NCI-H1105 (cell line): ENCODE measurements at places on chromosomes 6 and 20.

GRCh38 chr6:151437401-151437800 lies 14.5 kb downstream of the RMND1 start:
- DNase-seq = no peak

GRCh38 chr6:148445620-148446019 lies 103.0 kb downstream of the SASH1 start:
- no peak for DNase-seq

DNA sequence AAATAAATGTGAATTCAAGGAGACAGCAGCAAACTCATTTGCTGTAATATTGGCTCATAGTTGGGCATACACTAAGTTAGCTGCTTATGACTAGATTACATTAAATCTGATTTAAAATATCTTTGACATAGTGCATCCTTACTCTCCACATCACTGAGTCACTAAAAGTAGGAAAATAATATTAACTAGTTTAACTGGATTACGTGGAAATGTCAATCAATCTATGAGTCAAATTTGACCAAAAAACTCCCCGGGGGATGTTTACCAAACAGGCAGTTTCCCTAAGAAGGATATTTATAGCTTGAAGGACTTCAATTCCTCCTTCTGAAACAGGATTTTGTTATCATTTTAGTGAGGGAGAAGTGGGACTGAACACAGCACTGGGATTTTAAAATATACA lies 366.5 kb downstream of the ESR1 start:
- DNase-seq = no peak

DNA sequence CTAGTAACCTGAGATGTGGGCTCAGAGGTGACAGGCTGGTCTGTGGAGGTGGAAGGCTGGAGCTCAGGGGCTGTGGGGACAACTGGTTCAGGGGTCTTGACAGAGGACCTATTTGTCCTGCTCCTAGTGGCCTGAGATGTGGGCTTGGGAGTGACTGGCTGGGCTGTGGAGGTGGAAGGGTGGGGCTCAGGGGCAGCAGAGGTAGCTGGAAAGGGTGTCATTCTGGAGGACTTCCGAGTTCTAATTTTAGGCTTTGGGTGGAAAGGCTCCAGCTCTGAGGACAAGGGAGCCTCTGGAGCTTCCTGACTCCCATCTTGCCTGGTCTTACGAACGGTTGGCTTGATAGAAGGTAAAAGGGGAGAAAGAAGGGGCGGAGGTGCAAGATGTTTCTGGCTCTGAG lies 11.5 kb downstream of the MDC1 start:
- no peak for DNase-seq

DNA sequence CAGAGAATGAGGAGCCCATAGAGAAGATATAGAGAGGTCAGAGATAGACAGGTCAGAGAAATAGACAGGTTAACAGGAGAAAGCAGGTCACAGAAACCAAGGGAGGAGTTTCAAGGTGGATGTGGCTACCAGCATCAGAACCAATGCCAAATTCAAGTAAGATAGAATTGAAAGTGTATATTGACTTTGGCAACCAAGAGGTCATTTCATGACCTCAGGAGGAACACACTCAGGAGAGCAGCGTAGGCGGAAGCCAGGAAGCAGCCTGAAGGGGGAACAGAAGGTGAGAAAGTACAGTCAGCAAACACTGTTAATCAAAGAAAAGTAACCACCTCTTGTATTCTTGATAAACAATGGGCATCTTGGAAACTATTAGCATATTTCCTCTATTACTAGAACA lies 33.9 kb upstream of the ALDH8A1 start:
- no peak for DNase-seq

- DNase-seq = peak; percentile 97
These were observed 282.6 kb upstream of the ID4 start for GRCh38 chr6:19554356-19555225.

GRCh38 chr6:106823732-106824351 lies 150.7 kb downstream of the CD24 start:
- no peak for DNase-seq

DNA sequence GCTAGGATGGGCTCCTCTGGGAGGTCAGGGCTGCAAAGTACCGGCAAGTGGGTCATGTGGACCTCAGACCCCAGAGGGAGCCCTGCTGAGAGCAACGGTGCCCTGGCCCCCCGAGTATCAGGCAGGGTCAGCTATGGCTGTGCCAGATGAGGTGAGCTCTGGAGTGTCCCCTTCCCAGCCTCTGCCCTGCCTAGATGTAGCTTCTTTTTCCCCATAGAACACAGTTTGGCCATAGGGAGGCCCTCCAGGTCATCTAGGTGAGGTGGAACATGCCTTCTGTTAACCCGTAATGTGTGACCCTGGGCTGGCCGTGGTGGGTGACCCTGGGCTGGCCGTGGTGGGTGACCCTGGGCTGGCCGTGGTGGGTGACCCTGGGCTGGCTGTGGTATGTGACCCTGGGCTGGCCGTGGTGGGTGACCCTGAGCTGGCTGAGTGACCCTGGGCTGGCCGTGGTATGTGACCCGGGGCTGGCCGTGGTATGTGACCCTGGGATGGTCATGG lies 21.2 kb upstream of the PCMTD2 start:
- no peak for DNase-seq

GRCh38 chr20:47244451-47244850 lies 112.0 kb downstream of the ZMYND8 start:
- DNase-seq = no peak

GRCh38 chr6:10098756-10099528 lies 315.9 kb downstream of the TFAP2A start:
- DNase-seq = no peak

DNA sequence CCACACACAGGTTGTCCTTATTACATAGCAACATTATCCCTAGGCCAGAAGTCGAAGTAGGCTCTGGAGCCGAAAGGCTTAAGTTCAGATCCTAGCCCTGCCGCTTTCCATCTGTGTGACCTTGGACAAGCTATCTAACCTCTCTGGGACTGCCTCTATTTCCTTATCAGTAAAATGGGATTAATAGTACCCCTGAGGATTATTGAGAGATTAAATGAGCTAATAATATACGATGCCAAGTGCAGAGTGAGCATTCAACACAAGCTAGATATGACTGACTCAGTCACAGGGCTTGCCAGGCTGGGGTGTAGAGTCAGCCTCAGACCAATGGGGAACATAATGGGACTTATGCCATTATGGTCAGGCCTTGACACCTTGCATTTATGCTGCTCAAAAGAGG lies 8.9 kb upstream of the SPATA2 start:
- no peak for DNase-seq

DNA sequence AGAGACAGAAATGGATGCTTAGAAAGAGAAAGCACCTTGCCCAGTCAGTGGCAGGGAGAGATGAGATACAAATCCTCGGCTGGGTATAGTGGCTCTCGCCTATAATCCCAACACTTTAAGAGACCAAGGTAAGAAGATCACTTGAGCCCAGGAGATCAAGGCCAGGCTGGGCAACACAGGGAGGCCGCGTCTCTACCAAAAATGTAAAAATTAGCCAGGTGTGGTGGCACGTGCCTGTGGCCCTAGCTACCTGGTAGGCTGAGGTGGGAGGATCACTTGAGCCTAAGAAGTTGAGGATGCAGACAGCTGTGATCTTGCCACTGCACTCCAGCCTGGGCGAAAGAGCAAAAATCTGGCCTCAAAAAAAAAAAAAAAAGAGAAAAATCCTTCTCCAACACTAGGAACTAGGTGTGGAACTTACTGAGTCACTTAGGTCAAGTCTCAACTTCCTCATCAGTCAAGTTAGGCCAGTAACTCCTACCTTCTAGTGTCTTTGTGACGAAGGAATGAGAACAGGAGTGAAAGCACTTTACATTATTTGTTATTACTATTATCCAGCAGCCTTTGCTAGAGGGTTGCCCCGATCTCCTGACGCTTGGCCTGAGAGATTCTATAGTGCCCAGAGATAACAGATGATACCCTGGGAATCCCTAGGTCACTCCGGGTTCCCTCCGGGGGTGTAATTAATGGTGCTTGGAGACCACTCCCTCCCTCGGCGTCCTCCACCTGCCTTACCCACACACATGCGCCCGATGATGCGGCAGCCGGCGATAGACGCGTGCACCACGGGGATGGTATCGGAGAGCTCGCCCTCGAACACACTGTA lies 918 bp downstream of the EIF6 start:
- no peak for DNase-seq

GRCh38 chr6:22042706-22043105 lies 254.1 kb downstream of the PRL start:
- no peak for DNase-seq

DNA sequence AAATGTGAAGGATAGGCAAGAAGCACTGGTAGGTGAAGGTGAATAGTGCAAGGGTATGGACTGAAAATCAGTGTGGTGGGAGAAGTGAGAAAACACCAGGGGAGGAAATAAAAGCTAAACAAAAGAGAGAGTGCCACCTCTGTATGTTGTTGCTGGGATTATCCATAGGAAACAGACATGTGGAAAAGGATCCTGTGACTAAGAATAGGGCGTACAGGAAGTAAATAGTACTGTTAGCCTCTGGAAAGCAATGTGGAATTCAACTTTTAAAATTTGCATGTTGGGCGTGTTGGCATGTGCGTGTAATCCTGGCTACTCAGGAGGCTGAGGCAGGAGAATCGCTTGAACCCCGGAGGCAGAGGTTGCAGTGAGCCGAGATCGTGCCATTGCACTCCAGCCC lies 661.7 kb downstream of the KIF16B start:
- no peak for DNase-seq

DNA sequence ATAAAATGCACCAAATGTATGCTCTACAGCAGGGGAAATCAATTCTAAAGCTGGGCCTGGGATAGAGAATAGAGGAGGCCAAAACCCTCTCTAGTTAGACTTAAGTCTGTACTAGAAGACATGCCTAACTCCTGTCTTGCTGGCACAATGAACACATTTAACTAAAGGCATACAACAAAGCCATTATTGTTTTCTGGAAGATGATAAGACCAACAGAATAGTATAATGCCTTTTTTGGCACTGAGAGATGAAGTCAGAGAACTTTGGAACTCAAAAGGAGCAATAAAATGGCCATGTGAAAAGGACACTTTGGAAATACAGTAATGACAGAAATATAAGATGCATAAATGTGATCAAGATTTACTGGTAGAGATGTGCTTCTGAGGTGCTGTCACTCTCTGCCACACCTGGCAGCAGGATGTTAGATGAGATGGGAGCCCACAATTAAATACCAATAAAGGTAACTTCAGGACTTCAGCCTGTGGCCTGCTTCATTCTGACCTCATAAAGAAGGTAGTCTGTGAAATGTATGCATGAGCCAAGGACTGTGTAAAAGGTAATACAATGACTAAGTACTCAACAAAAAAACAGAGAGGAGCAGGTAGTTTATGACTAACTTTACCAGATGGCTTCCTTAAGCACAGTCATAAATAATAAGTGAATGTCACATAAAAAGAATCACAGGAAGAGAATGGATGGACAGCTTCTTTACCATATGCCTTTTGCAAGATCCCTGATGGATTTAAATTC lies 333.4 kb downstream of the BCKDHB start:
- no peak for DNase-seq

- DNase-seq = no peak
These were observed 25.1 kb downstream of the SERPINB9 start for GRCh38 chr6:2877960-2878359.
